ENCODE measurements at places on chromosomes 4 and X.
A peak's percentile ranks its signal among the peaks of the same experiment; 100 is the strongest.

DNA sequence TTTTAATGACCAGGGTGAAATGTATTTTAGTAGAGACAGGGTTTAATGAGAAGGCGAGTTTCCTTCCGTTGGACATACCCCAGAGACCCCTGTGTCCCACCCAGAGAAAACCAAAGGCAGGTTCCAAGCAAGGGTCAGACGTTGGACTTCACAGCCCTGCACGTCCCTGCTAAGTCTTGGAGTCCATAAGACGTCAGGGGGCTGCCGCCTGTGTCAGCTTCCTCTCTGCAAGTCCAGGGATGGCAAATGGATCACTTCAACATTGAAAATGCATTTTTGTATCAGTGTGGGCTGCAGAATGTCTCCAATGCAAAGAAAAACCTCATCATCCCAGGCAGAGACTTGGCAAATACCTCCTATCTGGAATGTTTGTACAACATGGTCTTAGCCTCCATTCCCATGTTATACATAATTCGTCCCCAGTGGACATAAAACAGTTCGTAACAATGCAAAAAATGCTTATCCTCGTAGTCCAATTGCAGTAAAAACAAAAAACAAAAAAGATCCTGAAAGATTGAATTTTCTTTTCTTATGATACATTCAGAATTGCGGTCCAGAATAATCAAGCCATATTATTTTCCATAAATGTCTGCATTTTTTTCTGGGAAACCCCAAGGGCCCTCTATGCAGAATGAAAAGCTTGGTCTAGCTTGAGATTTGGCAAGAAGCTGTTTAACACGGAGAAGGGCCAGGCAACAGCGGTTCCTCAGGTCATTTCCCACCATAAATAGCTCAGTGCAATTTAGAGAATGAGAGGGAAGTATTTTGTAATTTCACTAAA lies 190.9 kb downstream of the SHOX start:
- DNase-seq = no peak

GRCh38 chrX:21843179-21843578 lies 3.8 kb downstream of the MBTPS2 start:
- DNase-seq = no peak

DNA sequence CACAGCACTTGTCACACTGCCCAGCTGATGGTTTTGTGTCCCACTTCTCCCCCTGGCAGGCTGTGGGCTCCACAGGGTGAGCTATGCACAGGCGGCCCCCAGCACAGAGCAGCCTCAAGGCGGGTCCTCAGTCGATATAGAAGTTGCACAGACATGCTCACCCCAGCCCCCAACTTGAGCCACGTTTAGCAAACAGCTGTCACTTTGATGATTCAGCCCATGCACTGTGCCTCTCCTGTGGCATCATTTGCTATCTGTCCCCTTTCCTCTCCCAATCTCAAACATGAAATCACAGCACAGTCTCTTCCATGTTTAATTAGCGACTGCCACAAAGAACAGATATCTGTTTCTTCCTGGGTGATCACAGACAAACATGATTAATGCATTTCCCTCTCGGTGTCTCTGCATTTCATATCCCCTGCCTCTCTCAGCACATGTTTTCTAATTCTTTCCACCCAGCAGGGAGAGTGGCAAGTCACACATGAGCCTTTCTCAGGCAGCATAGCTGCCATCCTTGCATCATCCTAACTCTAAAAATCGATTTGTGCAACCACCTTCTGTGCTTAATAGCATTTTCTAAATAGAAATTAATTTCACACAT lies 204.9 kb downstream of the EVC2 start:
- no peak for DNase-seq

- DNase-seq = no peak
Observed at GRCh38 chr4:73036123-73036522, 33.4 kb downstream of the COX18 start.

- no peak for DNase-seq
Observed at GRCh38 chr4:38738940-38739803, 43.6 kb downstream of the TLR10 start.

GRCh38 chr4:185005219-185005819 lies 13.0 kb upstream of the HELT start:
- DNase-seq = peak; percentile 94

DNA sequence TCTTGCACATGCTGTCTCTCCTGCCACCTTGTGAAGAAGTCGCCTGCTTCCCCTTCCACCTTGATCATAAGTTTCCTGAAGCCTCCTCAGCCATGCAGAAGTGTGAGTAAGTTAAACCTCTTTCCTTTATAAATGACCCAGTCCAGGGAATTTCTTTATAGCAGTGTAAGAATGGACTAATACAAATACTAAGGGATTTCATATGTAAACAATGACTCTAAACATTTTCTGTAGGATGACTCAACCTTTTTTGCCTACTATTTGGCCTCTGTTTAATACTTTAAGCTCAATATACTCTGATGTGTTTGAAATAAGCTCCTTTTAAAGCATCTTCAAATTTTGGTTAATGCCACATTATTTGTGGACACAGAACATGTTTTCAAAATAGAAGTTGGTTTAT lies 813.5 kb upstream of the SLIT2 start:
- no peak for DNase-seq

- DNase-seq = no peak
Observed at GRCh38 chrX:13903405-13903804, 86.5 kb upstream of the GPM6B start.

GRCh38 chrX:119871599-119872395 lies at the start of the genes NDUFA1 and RNF113A:
Gene NDUFA1 (plus strand): TSS chrX:119871832. CDS start chrX:119871912, 80 bp downstream.
Gene RNF113A (minus strand): TSS chrX:119871733. CDS start chrX:119871613, 120 bp downstream.
- DNase-seq = peak; percentile 90

DNA sequence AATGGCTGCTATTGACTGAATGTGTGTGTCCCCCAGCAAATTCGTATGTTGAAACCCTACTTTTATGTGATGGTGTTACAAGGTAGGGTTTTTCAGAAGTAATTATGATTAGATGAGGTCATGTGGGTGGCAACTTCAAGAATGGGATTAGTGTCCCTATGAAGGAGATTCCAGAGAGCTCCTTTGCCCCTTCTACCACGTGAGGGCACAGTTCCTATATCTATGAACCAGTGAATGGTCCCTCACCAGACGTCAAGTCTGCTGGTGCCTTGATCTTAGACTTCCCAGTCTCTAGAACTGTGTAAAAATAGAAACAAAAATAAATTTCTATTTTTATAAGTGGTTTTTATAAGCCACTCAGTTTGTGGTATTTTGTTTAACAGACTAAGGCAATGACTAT lies 1137.6 kb upstream of the IGFBP7 start:
- no peak for DNase-seq

DNA sequence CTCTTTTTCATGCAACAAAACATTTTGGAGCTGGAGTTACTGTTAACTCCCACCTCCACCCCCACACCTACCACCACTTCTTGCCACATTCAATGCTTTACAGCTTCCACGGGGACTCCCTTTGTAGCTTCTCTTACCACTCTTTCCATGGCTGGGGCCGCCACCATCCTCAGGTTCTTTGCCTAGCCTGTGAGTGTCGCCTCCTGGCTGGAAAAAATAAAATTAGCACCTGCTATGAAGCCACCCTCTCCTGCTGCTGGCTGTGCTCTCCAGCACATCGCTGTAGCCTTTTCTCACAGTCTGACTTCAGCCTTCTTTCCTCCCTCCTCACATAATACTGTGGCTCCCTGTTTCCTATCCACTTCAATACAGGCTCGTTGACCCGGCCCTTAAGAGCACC lies 114.4 kb downstream of the FRAS1 start:
- no peak for DNase-seq

DNA sequence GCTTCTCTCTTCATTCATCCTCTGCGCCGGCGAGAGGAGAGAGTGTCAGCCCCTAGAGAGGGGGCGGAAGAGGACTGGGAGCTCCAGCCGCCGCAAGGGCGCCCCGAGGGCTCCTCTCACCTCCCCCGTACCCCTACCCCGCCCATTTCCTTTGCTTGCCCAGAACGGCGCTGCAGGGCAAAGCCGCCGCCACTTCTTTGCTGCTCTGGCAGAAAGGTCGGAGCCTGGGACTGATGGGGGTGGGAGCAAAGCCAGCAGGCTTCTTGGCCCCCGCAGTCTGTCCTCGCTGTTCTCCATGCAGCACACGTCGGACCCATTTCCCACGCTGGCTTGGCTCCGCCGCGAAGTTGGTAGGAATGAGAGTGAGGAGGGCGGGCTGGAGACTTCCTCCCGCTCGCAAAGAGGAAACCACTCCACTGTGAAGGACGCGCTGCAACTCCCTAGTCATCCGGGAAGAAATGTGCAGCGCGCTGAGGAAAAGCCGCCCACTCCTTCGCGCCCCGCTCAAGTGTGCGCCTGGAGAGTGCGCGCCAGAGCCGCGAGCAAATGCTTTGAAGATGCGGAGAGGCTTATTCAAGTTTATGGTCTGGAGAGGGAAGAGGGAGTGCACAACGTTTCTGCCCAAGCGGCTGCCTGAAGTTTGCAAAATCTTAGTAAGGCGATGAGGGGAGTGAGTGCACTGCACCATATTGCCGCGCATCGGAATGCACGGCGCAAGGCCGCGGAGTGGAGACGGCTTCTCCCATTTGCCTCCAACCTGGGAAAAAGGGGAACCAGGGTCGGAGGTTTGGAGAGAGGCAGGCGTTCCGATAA lies 2.8 kb upstream of the PCDH7 start:
- no peak for DNase-seq

DNA sequence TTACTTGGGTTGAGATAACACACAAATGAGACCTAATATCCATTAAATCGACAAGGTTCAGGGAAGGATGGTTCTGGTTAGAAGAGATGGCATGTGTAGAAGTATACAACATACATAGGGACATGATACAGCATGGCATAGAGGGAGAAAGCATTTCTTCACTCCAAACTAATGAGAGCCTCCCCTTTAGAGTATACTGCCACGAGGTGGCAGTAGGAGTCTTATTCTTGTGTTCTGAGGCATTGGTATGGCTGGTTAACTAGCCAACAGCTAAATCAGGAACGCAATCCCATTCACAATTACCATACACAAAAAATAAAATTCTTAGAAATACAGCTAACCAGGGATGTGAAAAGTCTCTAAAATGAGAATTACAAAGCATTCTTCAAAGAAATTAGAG lies 29.1 kb upstream of the TRO start:
- DNase-seq = peak; percentile 43

DNA sequence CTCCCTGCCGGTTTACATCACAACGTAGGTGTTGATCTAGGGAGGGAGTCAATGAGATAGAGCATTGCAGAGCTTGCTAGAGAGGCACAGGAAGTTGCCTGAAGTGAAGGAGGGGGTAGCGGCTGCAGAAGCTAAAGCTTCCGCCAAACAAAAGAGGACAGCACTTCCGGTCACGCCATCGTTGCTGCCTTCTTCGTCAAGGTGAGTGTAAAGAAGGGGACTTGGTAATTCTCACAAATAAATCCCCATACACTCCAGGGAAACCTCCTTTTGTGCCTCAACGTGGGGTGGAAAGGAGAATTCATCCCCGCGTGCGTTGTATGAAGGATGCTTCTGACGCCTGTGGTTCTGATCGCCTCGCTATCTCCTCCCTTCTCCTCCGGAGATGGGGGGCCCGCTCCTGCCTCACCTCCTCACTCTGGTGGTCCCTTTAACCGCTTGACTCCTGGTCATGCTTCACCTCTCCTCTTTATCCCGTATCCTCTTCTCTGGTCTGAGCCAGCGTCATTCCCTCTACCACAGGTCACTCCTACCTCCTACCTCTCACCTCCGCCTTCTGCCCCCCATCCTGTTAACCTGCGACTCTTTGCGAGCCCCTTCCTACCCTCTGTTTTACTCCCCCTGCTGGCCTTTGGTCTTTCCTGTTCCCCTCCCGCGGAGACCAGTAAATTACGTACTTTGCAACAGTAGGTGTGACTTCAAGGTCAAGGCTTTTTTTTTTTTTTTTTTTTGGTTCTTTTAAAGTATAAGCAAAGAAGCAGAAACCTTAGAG lies 59.9 kb downstream of the GSPT2 start:
- peak; percentile 30 for DNase-seq

DNA sequence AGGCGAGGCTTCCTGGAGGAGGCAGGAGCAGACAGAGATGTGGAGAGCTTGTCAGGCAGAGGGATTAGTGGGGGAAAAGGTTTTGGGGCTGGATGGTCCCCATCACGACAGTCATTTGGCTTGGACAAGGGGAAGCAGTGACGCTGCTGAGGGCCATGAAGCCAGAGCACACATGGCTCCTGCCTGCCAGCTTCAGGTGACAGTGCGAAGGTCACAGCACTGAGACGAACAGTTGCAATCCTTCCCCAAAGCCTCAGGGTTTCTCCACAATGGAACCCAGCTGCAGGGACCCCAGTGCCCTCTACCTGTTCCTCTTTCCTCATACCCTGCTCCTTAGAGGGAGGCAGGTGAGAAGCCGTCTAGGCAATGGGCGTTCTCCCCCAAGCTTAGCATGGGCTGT lies 110.3 kb downstream of the DRD5 start:
- no peak for DNase-seq

DNA sequence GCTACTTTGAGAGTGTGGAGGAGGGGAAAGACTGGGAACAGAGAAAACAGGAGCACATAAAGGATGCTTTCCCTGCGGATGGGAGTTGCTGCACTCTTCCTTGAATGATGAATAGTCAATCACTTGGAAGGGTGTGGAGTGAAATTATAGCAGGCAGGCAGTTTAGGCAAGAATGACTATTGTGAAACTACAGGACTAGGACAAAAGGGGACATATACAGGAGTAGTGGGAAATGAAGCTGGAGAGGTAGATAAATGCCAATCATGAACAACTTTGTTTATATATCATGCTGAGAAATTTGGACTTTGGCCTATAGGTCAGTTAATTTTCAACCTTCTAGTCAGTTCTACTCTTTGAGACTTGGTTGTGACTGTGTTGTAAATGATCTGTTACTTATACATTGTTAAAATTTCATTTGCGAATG lies 76.9 kb downstream of the PAQR3 start:
- no peak for DNase-seq

- DNase-seq = no peak
Observed at GRCh38 chr4:164876700-164877324, at the start of gene APELA. Gene APELA (plus strand): TSS chr4:164877178. CDS start chr4:164877332, 154 bp downstream.

- DNase-seq = no peak
Observed at GRCh38 chrX:15416133-15416993, 32.1 kb upstream of the VEGFD start.

- DNase-seq = peak; percentile 89
Observed at GRCh38 chrX:47633689-47634590, 4.2 kb upstream of the CFP start.

DNA sequence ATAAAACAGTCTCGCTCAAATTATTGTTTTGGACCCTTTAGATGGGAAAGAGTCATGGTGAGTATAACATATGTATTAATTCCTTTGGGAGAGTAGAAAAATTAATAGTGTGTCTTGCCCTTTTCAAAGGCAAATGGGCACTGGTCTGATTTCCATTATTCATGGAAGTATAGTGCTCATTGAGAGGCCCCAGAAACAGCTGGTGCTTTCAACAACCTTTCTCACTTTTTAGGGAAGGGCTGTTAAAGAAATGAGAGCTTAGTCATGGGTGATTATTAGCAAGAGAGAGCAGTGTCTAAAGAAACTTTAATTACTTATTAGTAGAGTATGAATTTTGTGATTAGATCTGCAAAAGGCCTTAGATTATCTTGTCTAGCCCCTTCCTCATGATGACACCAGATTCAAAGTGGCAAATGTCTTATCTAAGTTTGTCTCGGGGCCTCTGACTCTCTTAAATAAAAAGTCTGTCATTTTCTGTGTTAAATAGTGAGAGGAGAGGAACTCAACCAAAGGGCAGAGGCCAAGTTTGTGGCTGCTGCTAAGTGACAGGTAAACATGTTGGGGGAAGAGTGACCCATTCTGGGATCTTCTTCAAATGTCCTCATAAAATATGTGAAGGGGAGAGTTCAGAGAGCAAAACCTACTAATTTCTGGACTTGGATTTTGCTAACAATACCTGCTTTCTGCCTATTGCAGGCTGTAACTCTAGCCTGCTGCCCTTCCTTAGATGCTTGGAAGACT lies 110.6 kb downstream of the REPS2 start:
- no peak for DNase-seq
